ENCODE measurements at places on chromosomes 7 and 10.
A peak's percentile ranks its signal among the peaks of the same experiment; 100 is the strongest.

GRCh38 chr7:41738806-41739205 is 35.9 kb upstream of the INHBA start:
- no peak for DNase-seq

DNA sequence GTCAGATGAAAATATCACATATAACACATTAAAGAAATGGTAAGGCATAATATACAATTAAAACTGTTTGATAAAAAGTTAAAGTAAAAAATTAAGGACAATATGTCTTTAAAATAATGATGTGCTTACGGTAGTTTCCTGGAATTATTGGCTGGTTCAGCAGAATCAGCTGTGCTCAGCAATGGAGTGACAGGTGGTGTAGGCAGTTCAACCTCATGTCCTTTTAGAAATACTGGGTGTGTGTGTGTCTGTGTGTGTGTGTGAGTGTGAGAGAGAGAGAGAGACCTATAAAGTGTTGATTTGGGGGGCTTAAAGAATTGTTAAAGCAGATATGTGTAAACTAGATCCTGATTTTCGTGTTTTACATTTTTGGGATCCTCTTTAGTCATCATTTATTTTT is 141.2 kb downstream of the ADAM22 start:
- no peak for DNase-seq

GRCh38 chr10:45198486-45199204 is 116.8 kb downstream of the OR13A1 start:
- no peak for DNase-seq

- peak; percentile 94 for DNase-seq
Measured at GRCh38 chr7:151727579-151728285, 149.2 kb downstream of the PRKAG2 start.

DNA sequence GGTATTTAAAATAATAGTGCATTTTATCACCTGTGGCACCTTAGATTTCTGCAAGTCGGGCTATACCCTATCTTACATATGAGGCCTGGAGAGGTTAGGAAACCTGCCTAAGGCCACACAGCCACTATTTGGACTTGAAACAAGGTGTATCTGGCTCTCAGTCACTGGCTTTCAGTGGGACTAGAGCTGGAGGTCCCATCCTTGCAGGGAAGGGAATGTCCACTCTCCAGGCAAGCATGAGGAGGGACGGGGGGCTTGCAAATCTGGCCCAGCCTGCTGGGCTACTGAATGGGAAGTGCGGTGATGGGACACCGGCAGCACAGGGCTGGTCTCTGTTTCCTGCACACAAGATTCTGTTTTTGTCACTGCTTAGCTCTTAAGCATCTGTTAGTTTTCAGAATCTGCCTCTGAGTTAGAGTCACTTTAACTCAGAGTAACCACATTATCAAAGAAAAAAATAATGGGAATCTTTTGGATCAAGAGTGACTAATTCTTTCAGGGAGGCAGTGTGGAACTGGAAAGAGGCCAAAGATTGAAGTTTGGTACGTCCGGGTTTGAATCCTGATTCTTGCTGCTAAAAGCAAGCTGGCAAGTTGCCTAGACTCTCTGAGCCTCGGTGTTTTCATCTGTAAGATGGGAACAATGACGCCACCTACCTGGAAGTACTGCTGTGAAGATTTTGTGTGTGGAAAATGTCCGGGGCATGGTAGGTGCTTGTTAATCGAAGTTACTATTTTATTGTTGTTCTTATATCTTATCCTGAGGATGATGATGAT is 33.8 kb upstream of the HABP2 start:
- no peak for DNase-seq

- no peak for DNase-seq
Measured at GRCh38 chr7:101565601-101566209, 63.4 kb downstream of the MYL10 start.

DNA sequence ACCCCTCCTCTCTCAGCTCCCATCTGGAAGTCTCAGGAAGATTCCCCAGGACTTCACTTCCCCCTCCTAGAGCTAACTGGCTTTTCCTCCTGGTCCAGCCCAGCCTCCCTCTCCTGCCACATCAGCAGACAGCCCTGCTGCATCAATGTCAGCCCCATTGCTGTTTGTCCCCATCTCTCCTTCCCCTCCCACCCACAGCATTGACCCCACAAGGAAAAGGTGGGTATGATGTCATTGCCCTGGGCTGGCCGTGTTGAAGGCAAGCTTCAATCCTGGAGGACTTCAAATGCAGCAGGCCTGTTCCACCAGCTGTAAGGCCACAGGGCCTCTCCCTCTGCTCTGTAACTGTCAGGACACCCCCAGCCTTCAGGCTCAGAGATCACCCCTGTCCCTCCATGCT is 66.5 kb downstream of the C10orf105 start:
- DNase-seq = no peak

- no peak for DNase-seq
Measured at GRCh38 chr10:129522041-129522585, 55.1 kb downstream of the MGMT start.

GRCh38 chr7:152922318-152923081 is 162.9 kb downstream of the ACTR3B start:
- no peak for DNase-seq

DNA sequence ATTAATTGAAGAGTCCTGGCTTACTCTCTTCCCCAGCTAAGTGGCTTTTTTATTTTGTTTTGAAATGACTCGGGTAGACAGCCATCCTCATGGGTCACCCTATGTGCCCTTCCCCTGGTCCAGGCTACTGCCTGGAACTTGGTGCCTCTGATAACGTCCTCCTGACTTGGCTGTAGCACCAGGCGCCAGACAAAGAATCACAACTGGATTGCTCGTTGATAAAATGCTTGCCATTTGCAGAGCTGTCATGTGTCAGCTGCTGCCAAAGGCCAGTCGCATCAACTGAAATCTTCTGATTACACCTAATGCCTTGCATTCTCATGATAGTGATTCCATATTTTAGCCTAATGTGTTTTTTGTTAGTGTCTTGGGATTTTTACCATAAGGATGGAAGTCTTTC is 27.4 kb upstream of the ABLIM1 start:
- no peak for DNase-seq

GRCh38 chr7:139784648-139785047 is 6.8 kb upstream of the HIPK2 start:
- no peak for DNase-seq

DNA sequence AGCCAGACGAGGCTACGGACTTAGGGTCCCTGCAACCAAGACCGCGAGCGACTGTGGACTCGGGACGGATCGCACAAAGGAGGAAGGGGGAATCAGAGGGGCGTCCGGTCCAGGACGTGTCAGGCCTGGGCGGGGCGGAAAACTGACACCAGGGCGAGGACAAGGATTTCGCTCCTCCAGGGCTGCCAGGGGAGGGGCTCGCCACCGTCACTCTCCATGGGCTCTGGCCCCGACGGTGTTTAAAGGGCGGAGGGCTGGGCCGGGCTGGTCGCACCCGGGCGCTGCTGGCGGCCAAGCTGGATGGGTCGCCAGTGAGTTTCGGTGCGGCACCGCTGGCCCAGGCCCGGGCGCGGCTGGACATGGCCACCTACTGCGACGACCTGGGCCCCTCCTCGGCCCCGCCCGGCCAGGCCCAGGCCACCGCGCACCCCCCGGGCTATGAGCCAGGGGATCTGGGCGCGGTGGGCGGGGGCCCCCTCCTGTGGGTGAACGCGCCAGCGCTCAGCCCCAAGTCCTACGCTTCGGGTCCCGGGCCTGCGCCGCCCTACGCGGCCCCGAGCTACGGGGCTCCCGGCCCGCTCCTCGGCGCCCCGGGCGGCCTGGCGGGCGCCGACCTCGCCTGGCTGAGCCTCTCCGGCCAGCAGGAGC is at the start of gene FOXI2:
Gene FOXI2, plus strand, starts transcription at position 271 of the 648 bp plus-strand sequence. Its CDS starts 89 bp downstream, at position 360.
- DNase-seq = no peak

DNA sequence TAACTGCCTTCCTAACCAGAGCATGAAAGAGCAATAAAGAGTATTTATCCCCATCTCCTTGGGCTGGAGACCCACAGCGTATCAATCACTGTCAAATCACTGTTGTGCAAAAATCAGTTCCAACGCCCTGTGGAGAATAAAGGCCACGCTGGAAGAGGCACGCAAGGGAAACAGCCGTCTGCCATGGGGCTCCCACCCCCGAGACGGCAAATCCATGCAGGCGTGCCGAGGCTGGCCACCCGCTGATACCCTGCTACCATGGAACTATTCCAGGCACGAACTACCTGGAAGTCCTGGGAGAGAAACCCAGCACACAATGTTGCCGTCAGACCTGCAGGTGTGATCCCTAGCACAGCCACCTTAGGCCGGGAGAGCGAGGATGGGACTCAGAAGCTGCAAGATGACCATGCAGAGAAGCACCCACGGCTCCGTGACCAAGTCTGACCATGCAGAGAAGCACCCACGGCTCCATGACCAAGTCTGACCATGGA is 185.3 kb downstream of the DIP2C start:
- no peak for DNase-seq

DNA sequence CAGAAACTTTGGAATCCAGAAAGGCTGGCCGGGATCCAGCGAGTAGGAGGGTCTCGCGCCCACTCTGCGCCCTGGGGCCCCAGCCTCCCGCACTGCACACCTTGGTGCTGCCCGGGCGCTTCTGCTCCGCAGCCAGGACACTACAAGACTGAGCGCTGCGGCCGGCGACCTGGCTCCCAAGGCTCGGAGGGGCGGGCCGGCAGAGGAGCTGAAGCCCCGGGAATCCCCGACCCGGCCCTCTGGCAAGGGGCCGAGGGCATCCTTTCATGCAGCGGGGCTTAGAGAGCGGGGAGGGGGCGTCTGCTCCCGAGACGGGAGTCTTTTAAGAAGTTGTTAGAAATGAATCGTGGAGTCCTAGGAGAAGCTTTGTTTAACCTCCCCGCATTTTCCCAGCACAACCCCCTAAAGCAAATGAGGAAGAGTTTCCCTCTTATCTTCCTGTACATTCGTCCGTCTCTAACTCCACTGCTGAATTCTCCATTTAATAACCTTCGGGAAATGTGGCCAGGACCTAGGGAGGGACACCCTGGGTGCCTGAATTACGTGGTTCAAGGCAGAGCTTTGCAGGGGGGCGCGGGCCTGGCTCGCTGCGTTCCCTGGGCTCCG is 1.1 kb downstream of the VWC2 start:
- no peak for DNase-seq

- no peak for DNase-seq
Measured at GRCh38 chr10:28331066-28331465, 28.2 kb upstream of the MPP7 start.

DNA sequence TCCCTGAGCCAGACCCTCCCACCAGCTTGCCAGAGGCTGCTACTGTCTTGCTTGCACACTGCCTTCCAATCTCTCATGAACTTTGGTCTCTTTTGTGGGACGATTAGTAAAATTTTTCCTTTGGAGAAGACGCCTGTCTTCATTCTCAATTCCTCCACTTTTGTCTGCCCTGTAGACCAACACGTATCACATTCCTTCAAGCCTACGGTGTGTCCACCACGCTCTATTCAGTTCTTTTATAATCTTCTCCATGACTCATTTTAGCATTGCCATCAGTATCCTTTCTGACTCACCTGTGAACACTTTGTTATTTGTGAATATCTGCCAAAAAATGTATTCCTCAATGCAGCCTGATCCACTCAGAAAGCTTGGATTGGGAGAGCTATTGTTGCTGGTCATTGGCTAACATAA is 1.4 kb downstream of the GIMAP5 start:
- no peak for DNase-seq

DNA sequence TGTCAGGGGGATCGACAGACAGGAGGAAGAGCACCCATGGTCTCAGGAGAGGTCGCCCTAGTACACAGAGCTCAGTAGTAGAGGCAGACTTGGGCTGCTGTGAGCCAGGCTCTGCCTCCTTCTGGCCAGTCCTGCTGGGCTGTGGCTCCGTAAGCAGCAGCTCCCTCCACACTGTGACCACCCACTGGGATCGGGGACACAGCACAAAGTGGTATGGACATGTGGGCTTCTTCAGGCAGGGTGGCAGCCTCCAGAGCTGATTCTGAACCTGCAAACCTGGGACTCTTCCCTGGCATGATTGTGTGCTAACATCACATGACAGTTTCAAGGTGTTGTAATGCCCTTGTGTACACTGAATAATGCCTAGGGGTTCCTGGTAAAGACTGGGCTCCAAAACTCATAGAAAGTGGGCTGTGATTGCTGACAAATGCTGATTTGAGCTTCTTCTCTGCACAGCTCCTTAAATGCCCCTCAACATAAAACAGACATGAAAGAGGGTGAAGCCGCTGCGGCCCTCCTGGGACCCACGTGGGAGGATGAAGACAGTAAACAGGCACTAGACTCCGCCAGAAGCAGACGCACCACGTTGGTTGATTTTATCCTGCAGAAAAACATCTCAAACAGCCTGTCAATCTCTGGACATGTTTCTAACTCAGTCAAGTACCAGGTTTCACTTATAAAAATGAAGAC is 76.7 kb downstream of the GPR26 start:
- no peak for DNase-seq

DNA sequence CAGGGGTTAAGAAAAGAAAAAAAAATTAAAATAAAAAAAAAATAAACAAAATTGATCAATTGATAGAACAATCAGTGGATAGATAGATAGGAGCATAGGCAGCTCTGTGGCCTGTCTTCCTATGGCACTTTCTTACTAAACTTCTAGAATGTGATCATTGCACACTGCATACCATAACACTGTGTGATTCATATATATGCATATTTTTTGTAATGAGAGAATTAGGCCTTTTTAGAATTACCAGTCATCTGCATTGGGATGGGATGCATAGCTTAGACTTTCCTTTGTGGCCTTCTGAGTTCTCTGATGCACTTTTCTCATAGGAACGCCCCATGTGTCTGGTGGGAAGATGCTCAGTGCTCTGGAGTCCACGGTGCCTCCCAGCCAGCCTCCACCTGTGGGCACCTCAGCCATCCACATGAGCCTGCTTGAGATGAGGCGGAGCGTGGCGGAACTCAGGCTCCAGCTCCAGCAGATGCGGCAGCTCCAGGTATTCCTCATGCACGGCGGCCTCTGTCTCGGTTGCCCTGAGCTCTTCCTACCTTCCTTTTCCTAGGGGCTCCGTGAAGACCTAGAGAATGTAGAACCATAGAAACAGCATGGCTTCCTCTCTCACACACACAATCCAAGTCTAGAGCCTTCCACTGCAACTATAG is 222.5 kb downstream of the ARHGAP21 start:
- no peak for DNase-seq

DNA sequence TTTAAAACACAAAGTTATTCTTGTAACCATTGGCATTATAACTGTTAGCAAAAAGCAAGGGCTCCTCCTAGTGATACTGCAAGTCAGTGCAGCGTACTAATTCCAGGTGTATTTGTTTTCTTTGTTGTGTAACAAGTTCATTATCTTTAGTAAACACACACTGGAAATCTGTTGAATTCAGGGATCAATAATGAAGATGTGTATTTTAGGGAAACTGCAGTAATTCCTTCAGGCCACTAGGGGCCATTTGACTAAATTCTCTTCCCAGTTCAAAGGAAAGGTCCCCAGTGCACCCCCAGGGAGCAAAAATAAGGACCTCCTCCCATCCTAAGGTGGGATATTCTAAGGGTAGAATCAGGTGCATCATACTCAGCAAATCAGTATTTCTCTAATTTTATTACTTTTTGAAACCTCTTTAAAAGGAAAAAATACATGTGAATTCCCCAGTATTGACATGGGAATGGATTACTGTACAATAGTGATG is 158.6 kb upstream of the LYZL1 start:
- DNase-seq = peak; percentile 35

All from astrocyte of the spinal cord (primary cell).